ENCODE measurements at places on chromosomes 3 and 15. TPM values are rescaled to one million over a fixed set of nuclear protein-coding genes. Genes with fewer than 3 reads are reported as not detected.

GOLGA8J gene
- total RNA-seq, result 0.13 TPM

TERC gene
- 36.7 TPM for total RNA-seq

RCCD1 gene
- 11.9 TPM for total RNA-seq

TTLL13 gene
- total RNA-seq, result under 0.01 TPM

C15orf62 gene
- under 0.01 TPM for total RNA-seq

LSAMP gene
- total RNA-seq, result 0.19 TPM

ROPN1 gene
- not detected for total RNA-seq

CEP70 gene
- 19.6 TPM for total RNA-seq

LTK gene
- 0.12 TPM for total RNA-seq

EIF4E3 gene
- 0.66 TPM for total RNA-seq

SKOR1 gene
- total RNA-seq, result 0.19 TPM

PCSK6 gene
- total RNA-seq, result 0.19 TPM

GPR62 gene
- total RNA-seq, result under 0.01 TPM

P2RY1 gene
- 1.2 TPM for total RNA-seq

CCR8 gene
- not detected for total RNA-seq

CIB2 gene
- total RNA-seq, result 1.6 TPM

CNTN4 gene
- not detected for total RNA-seq

SPTSSB gene
- total RNA-seq, result 0.44 TPM

ANXA2 gene
- total RNA-seq, result 5,295 TPM

NCK1 gene
- total RNA-seq, result 30.0 TPM

B2M gene
- total RNA-seq, result 2,695 TPM

LRRIQ4 gene
- total RNA-seq, result 0.06 TPM

CLDN1 gene
- total RNA-seq, result not detected

SNX33 gene
- 28.0 TPM for total RNA-seq
